PC-3 (cell line): ENCODE measurements at places on chromosomes 13 and 19. TPM values are rescaled to one million over a fixed set of nuclear protein-coding genes. Genes with fewer than 3 reads are reported as not detected.

GRCh38 chr19:45508417-45508860, 1.2 kb downstream of the VASP start:
- H3K4me3 ChIP-seq, result peak overlapping the region; percentile 99
- H3K4me1 ChIP-seq, result peaks cover 21% of the 10 kb centered on the region
- no peaks in the 10 kb centered on the region for H3K36me3 ChIP-seq

The SERPINE3 gene
- total RNA-seq, result not detected in 2 replicates

DNA sequence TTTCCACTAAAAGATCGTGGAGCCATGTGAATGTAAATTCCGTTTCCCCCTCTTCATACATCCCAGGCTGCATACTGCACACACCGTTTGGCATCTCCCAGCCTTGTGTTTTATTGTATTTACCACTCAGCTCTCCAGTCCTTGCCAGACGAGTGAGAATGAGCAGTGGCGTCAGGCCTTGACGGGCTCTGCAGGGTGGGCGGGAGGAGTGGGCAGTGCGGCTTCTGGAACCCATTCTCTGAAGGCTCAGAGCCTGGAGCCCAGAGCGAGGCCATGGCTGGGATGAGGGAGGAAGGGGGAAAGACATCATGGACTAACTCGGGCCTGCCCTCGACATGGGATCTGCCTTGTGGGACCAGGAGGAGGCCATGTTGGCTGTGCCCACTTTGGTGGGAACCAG, 25.1 kb downstream of the BICRA start:
- DNase-seq, result no peak
- no peak overlapping the region for H3K4me3 ChIP-seq
- no peaks in the 10 kb centered on the region for H3K36me3 ChIP-seq
- H3K27me3 ChIP-seq, result no peaks in the 10 kb centered on the region
- H3K4me1 ChIP-seq, result peaks cover 10% of the 10 kb centered on the region
- peak overlapping the region; percentile 29; the same call in 1 of the 2 replicates for H3K27ac ChIP-seq

DNA sequence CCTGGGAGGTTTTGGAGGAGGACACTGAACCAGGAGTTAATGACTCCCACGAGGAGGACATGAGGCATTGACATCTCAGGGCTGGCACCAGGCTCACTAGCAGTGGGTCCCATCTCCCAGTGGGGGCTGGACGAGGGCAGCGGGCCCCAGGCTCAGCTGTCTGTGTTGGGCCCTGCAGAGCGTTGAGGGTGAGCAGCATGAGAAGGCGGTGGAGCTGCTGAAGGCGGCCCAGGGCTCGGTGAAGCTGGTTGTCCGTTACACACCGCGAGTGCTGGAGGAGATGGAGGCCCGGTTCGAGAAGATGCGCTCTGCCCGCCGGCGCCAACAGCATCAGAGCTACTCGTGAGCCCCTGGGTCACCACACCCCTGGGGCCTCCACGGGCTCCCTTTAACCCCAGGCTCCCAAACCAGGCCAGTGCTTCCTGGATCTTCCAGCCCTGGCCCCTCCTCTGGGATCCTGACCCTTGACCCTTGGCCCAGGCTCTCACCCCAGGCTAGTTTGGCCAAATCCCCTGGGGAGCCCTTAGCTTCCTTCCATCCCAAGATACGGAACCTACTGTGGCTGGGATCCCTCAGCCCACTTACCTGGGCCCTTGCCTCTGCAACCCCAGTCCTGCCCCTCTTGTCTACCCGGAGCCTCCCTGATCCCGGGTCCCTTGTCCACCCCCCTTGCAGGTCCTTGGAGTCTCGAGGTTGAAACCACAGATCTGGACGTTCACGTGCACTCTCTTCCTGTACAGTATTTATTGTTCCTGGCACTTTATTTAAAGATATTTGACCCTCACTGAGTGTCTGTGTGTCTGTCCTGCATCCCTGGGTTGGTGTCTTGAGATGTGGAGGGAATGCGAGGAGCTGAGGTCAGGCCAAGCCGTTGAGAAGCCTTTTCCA, 1.0 kb downstream of the C19orf73 start:
- H3K27ac ChIP-seq, result no peak overlapping the region
- H3K36me3 ChIP-seq, result no peaks in the 10 kb centered on the region
- DNase-seq, result no peak
- H3K4me3 ChIP-seq, result peak overlapping the region; percentile 75

DNA sequence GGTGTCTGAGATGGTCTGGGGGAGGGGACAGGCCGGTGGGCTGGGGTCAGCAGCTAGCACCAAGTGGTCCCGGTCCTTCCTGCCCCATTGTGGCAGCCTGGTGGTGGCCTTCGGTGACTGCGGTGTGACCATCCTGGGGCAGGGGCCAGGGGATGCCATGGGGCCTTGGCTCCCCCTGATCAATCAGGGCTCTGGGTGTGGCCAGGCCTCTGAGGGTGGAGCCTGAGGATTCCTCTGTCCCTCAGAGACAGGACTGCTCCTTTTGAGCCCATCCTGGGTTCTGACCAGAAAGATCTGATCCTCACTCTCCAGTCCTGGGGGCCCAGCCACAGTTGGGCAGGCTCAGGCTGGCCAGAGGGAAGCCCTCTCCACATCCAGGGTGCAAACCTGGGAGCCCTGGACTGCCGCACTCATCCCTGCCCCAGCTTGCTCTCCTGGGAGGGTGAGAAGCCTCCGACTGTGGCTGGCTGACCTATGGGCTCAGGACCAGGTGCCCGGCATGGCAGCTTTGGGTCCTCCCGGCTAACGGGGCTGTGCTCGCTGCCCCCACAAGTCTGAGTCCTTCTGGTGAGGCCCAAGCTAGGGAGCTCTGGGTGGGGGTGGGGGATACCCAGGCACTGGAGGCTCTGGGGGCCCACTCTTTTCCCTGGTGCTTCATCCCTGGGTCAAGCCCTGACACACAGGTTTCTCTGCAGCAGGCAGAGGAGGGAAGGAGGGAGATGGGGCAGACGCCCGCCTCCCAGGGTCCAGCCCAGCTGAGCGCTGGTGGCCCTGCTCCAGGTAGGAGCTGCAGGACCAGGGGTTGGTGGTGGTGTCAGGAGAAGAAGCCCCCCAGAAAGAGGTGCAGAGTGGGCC, 59.5 kb downstream of the IER2 start:
- H3K4me1 ChIP-seq, result no peaks in the 10 kb centered on the region
- no peaks in the 10 kb centered on the region for H3K36me3 ChIP-seq
- no peaks in the 10 kb centered on the region for H3K27me3 ChIP-seq
- H3K4me3 ChIP-seq, result no peak overlapping the region
- H3K27ac ChIP-seq, result no peak overlapping the region

DNA sequence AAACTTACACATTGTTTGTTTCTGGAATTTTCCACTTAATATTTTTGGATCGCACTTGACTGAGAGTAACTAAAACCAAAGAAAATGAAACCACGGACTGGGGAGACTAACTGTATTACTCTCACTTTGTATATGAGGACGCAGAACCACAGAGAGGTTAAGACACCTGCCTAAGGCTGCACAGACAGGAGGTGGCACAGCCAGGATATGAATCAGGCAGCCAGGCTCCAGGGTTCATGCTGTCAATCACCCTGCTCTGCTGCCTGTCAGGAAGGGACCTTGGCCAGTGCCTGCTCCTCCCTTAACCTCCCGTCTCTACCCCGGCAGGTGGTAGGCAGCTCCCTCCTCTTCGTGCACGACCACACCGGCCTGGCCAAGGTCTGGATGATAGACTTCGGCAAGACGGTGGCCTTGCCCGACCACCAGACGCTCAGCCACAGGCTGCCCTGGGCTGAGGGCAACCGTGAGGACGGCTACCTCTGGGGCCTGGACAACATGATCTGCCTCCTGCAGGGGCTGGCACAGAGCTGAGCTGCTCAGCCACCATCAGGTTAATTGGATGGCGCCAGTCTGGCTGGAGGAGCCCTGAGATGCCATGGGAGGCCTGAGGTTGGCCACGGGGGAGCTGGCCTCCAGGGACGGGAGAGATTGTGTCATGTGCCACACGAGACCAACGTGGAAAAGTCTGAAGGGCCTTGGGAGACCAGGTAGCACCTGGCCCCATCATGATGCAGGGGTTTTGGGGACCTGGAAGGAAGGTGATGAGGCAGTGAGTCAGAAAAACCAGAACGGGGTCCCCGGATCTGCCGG, 11.0 kb downstream of the ACTMAP start:
- H3K4me3 ChIP-seq, result no peak overlapping the region
- no peak overlapping the region for H3K27ac ChIP-seq
- H3K36me3 ChIP-seq, result peaks cover 11% of the 10 kb centered on the region
- no peak for DNase-seq
- no peaks in the 10 kb centered on the region for H3K27me3 ChIP-seq
- no peaks in the 10 kb centered on the region for H3K4me1 ChIP-seq

The PSG4 gene
- total RNA-seq, result not detected in 2 replicates

GRCh38 chr13:79212064-79212619, 193.9 kb downstream of the RBM26 start:
- no peaks in the 10 kb centered on the region for H3K4me1 ChIP-seq
- H3K27ac ChIP-seq, result no peak overlapping the region
- no peaks in the 10 kb centered on the region for H3K36me3 ChIP-seq
- no peak for DNase-seq
- H3K27me3 ChIP-seq, result peaks cover 67% of the 10 kb centered on the region

DNA sequence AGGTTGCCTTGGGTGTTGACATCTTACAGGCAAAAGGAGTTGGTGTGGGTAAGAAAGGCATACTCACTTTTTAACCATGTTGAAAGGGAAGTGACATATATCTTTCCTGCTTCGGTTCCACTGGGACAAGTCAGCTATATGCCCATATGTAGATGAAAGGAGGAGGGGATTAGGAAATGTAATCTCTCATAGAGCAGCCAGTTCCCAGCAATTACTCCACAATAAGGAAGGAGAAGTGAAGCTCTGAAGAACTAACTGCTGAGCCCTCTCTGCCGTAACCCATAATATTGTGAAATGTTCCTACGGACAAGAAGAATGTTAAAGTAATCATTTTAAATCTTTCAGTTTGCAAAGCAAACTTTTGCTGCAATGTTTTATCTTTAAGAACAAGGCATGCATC, 82.2 kb downstream of the EDNRB start:
- H3K36me3 ChIP-seq, result no peaks in the 10 kb centered on the region
- no peaks in the 10 kb centered on the region for H3K4me1 ChIP-seq
- DNase-seq, result no peak
- no peak overlapping the region for H3K4me3 ChIP-seq

The FLT3LG gene
- 0.18 and 2.8 TPM in 2 replicates for total RNA-seq

The ZIC5 gene
- not detected in 2 replicates for total RNA-seq

DNA sequence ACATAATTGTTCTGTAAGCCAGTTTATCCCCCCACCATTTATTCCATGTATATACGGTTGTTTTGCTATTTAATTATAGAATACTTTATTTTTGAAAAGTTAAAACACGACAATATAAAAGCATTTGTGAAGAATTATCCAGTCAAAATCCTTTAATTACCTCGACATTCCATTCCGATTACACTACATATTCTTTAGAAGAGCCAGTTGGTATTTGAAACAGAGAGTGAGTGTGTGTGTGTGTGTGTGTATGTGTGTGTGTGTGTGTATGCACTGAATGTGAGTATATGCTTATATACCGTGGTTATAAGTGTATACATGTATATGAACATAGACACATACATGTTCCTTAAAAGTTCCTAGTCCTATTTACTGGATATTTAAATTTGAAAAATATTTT, 87.8 kb upstream of the KLF5 start:
- H3K27me3 ChIP-seq, result no peaks in the 10 kb centered on the region
- no peaks in the 10 kb centered on the region for H3K36me3 ChIP-seq
- peak; percentile 28 for DNase-seq
- no peak overlapping the region for H3K27ac ChIP-seq

The KIR3DL2 gene
- total RNA-seq, result not detected in 2 replicates

DNA sequence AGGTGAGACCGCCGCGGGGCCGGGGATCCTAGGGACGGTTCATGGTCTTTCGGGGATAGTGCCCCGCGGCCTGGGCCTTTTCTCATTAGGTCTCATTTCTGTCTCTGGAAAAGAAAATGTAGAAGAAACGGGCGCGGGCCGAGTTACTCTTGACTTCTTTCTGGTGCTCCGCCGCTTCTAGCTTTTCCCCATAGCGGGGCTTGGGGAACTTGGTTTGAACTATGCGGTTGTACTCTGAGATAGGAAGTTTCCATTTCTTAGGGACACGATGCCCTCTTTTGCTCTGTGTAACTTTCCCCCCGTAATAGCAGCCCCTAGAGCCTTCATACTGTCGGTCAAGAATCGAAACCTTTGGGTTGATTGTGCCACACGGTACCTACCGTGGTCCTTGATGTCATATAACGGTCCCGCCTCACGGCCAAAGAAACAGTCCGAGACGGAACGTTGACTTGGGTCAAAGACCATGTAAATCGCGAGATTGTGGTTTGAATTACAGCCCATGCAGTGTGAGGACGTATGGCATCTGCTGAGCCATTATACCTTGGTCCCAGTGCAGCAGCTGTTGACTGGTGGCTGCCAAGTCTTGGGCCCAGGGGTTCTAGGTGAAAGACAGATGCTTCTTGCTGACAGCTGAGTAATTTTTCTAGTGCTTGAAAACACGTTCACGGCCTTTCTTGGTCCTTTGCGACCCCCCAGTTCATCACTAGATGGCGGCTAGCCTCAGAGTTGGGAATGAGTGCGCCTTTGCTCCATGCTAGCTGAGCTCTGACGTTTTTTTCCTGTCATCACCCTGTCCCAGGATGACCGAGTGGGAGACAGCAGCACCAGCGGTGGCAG, 487 bp downstream of the RPS5 start:
- peaks cover 41% of the 10 kb centered on the region for H3K36me3 ChIP-seq
- peak overlapping the region; percentile 96 for H3K4me3 ChIP-seq
- DNase-seq, result no peak
- H3K4me1 ChIP-seq, result peaks cover 29% of the 10 kb centered on the region

The C19orf38 gene
- 0.07 and 0.63 TPM in 2 replicates for total RNA-seq

GRCh38 chr19:38719761-38720558, 24.3 kb downstream of the CAPN12 start:
- peaks cover 68% of the 10 kb centered on the region for H3K36me3 ChIP-seq
- H3K4me1 ChIP-seq, result no peaks in the 10 kb centered on the region
- H3K4me3 ChIP-seq, result no peak overlapping the region
- no peaks in the 10 kb centered on the region for H3K27me3 ChIP-seq
- DNase-seq, result no peak

The SHANK1 gene
- total RNA-seq, result 0.12 and 0.47 TPM in 2 replicates

The HPN gene
- 0.18 TPM in 1 of 2 replicates, not detected in the other for total RNA-seq

The C19orf12 gene
- 11.8 and 25.2 TPM in 2 replicates for total RNA-seq

- peaks cover 9% of the 10 kb centered on the region for H3K4me1 ChIP-seq
- peak; percentile 32 for DNase-seq
- no peak overlapping the region for H3K4me3 ChIP-seq
- H3K36me3 ChIP-seq, result no peaks in the 10 kb centered on the region
Measured at GRCh38 chr13:42266473-42266872, 5.5 kb upstream of the AKAP11 start.

GRCh38 chr19:13670846-13671245, 93.5 kb upstream of the MRI1 start:
- no peak for DNase-seq
- H3K27ac ChIP-seq, result no peak overlapping the region
- H3K4me3 ChIP-seq, result no peak overlapping the region

DNA sequence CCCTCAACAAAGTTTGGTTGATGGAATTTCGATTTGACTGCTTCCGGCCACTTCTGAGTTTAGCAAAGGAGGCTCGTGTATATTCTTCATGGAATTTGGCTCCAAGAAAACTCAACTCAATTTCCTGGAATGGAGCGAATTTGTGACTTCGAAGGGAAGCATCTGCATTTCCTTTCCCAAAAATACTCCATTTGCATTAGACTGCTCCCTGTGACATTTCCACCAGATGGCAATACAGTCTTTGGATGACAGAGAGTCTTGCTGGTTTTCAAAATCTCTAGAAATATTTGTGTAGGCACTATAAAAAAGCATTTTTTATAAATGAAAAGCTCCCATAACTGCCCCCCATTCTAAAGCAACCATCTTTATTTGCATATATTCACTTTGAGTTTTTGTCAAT, 4.1 kb downstream of the C1QTNF9 start:
- no peak overlapping the region for H3K27ac ChIP-seq
- H3K4me3 ChIP-seq, result no peak overlapping the region
- H3K4me1 ChIP-seq, result no peaks in the 10 kb centered on the region
- peak; percentile 31 for DNase-seq
